ENCODE measurements at places on chromosomes 11 and 22. TPM values are rescaled to one million over a fixed set of nuclear protein-coding genes. Genes with fewer than 3 reads are reported as not detected.
A peak's percentile ranks its signal among the peaks of the same experiment; 100 is the strongest.

- DNase-seq, result no peak
Measured at GRCh38 chr22:23901600-23901999, 7.4 kb downstream of the MIF start.

GRCh38 chr11:44191322-44192016 lies 96.0 kb downstream of the EXT2 start:
- DNase-seq, result no peak

DNA sequence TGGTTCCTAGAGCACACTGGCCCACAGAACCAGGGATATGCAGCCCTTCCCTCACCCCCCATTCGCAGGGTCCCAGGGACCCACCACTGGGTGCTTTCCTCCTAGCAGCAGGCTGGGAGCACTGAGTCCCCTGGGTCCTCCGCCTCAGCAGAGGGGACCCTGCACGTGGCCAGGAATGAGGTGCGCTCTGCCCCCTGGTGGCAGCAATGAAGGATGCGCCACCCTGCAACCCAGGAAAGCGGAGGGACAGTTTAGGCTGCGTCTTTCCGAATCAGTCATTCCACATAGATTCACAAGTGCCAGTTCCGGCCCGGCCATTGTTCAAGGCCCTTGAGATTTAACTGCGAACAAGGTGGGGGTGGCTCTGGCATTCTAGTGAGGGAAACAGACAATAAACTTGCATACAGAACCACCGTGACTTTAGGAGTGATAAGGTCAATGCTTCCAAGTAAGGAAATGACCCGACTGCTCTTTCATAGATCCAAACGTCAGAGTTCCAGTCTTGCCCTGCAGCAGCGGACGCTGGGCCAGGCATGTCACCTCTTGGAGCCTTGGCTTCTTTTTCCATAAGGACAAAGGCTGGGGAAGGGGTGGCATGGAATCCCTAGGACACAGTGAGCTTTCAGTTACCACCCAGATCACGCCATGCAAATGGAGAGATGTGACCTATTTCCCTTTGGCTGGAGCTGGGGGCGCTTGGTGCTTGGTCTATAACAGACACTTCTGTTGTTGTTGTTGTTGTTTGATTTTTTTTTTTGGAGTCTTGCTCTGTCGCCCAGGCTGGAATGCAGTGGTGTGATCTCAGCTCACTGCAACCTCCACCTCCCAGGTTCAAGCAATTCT lies 7.7 kb downstream of the RIN1 start:
- peak; percentile 69 for DNase-seq

DNA sequence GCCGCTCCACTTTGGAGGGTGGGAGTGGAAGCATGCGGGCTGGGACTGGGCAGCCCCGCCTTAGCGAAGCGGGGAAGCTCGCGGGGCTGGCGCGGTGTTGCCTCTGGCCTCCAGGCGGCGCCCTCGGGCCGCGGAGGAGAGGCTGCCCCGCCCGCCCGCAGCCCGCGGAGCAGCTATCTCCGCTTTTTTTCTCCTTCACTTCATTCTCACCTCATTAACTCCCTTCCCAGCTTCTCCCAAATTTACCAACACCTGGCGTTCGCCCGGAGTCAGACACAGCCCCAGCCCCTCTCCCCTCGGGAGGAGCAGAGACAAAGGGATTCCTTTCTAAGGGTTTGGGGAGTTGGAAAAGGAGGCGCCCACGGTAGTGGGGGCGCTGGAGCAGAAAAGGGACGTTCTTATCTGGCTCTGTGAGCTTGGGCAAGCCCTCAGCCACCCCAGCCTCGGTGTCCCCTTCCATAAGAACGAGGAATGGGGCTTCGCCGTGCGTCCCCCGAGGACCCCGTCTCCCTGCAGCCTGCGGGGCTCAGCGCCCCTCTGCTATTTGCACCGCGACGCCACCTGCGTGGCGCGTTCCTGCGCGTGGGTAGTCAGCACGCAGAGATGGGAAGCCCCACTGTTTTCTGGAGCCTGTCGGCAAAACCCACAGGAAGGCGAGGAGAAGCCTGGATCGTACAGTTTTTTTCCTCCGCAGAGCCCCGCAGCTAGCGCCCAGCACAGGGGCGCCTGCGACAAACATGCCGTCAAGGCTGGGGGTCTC lies 1.5 kb upstream of the WNT11 start:
- DNase-seq, result peak; percentile 81

DNA sequence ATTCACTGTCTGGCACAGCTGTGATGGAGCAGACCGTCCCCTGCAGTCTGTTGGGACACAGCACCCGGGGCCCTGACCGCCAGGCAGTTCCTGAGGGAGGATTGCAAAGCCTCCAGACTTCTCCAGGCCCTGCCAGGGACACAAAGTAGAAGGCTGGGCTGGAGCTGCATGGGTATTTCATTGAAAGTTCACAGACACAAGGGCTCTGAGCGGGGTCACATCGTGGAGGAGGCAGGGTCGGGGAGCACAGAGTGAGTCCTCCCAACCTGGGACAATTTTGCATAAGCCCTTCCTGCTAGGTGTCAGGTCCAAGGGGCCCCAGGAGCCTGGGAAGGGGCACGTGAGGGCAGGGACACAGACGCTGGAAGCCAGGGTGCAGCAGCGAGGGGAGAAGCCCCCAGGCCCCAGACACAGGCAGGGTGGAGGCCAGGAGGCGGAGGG lies 15.7 kb downstream of the IFITM10 start:
- no peak for DNase-seq

- no peak for DNase-seq
Measured at GRCh38 chr11:12173111-12173510, 62.7 kb downstream of the MICAL2 start.

DNA sequence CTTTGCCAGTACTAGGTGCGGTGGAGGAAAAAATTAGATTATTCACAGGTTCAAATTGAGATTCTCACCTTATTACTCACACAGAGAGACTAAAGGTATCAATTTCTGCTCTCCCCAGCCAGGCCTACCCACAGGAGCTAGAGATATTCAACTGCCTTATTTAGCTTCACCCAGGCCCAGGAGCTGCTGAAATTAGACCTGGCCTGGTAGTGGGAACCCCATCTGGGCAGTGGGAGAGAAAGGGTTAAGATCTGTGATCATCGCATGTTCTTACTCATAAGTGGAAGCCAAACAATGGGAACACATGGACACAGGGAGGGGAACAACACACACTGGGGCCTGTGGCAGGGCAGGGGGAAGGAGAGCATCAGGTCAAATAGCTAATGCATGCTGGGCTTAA lies 20.9 kb upstream of the MICAL2 start:
- peak; percentile 61 for DNase-seq

- DNase-seq, result peak; percentile 56
Measured at GRCh38 chr11:86159581-86159891, 85.0 kb upstream of the EED start.

DNA sequence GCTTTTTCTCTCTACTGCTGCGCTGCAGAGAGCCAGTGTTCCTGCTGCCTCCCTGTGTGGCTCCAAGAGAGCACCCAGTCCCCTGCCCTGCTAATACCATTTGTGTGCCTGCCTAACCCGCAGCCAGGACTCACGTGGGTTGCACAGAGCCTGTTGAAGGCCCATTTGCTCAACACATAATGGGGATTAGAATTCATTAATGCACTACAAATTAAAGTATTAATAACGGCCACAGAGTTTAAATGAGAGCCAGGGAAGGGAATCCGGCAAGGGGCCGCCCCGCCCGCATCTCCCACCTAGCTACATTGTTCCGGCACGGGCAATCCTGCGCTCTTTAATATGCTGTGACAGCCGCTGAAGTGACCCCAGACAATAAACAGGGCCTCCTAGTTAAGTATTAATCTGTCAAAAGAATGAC lies 211.3 kb downstream of the NXPE2 start:
- no peak for DNase-seq

The SLCO2B1 gene
- total RNA-seq, result 1.7 TPM

The ANKRD42 gene
- 3.0 TPM for total RNA-seq

The CDC42BPG gene
- 0.22 TPM for total RNA-seq

The RASD2 gene
- total RNA-seq, result not detected

The DNAJB7 gene
- not detected for total RNA-seq

The BBOX1 gene
- not detected for total RNA-seq

The ART1 gene
- not detected for total RNA-seq

The MS4A5 gene
- not detected for total RNA-seq

The POTEH gene
- total RNA-seq, result under 0.01 TPM

The APOA4 gene
- total RNA-seq, result not detected

The MS4A6A gene
- not detected for total RNA-seq
